ENCODE measurements at places on chromosomes 6 and 20.

DNA sequence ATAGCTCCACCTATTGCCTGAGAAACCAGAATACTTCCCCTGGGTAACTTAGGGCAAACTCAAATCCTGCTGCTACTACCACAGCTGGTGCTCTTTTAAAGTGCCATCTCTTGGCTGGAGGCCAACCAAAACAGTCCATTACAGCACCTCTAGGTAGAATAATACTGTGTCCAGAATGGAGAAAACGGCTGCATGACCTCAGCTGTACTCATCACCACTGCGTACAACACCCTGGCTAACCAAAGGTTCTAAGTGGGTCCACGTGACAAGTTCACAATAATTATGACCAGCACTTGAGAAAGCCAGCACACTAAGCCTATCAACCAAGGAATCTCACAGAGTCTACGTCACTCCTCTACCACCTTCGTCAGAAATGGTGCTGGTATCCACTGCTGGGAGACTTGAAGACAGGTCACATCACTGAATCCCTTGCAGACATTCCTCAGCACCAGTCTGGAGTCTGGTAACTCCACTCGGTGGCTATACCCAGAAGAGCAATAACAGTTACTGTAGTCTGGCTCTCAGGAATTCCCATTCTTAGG, 40.9 kb upstream of the PKIB start:
- DNase-seq: no peak

DNA sequence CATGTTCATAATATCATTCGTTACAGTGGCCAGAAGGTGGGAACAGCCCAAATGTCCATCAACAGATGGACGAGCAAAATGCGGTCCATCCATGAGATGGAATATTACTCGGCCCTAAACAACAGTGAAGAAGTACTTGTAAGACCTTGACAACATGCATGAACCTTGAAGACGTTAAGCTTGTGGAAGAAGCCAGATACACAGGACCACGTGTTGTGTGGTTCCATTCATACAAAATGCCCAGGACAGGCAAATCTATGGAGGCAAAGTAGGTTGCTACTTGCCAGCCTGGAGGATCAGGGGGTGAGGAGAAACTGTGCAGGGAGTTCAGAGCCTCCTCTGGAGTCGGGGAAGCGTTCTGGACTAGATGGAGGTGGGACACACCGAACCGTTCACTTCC, 207.1 kb downstream of the ERMARD start:
- peak; percentile 36 for DNase-seq

DNA sequence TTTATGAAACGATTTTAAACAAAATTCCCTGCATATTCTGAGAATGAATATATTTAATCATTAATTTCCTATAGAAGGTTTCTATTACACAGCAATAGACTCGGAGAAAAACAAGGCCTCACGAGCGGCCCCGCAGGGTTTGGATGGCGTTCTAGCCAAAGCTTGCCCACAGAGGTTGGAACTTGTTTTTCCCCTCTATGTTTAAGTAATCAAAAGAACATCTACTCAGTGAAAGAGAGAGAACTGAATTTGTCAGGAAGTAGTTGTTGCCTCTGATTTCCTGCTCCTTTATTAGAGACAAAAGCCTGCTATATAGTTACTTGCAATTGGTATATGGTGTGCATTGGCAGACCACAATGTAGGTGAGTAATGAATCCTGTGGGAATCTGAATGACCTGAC, 82.1 kb upstream of the HEY2 start:
- no peak for DNase-seq

GRCh38 chr20:9021699-9022098, 47.2 kb upstream of the PLCB4 start:
- DNase-seq: no peak

- no peak for DNase-seq
These were observed 770 bp downstream of the KIF3B start for GRCh38 chr20:32278199-32278643.

DNA sequence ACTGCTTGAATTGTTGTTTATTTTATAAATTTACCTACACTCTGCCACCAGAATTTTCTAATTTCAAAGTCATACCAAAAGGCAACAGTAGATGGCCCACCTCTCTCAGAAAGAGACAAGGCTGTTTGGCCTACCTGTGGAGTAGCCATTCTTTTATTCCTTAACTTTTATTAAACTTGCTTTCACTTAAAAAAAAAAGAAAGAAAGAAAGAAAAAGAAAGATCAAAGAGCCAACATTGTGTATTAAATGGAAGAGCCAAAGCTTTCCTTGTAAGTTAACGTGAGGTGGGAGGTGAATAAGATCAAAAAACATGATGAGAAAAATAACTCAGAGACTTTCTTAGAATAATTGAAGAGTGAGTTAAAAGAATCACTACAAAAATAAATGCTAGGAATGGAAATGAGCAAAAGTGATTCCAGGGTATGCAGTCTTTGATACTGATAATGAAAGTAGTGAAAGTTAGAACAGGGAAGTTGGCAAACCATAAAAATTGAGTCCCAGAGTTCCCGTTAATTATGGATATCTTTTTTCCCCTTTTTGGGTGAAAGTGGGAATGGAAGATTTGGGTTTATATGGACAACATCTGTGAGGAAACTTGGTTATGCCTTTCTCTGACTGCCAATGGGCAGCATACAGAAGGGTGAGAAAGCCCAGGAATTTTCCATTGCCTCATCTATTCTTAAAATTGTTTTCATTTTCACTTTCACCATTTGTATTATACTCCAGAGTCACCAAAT, 35.9 kb upstream of the MYB start:
- DNase-seq: no peak

GRCh38 chr20:17904027-17904426, 64.6 kb downstream of the SNX5 start:
- no peak for DNase-seq

- no peak for DNase-seq
These were observed 514.7 kb upstream of the AGPAT4 start for GRCh38 chr6:161788531-161788930.

DNA sequence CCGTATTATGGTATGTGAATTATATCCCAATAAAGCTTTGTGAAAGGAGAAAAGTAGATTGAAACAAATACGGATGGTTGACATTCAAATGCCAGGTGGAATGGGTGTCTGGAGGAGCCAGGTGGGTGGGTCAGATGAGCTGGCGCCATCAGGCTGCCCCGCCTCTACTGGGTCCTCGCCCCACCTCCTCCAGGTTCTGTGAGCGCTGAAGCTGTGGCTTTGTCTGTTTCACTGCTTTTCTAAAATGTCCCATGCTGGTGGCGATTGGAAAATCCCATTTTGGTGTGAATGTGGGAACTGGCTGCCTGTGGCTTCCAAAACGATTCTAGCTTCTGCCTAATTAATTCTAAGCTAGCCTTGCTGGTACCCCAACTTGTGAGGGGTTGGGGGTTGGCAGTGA, 16.5 kb downstream of the DUSP22 start:
- no peak for DNase-seq

GRCh38 chr6:3714111-3714510, 37.4 kb downstream of the PXDC1 start:
- DNase-seq: no peak

Data from spleen (tissue), 13 donors.